ENCODE measurements at places on chromosomes 7 and 10.

DNA sequence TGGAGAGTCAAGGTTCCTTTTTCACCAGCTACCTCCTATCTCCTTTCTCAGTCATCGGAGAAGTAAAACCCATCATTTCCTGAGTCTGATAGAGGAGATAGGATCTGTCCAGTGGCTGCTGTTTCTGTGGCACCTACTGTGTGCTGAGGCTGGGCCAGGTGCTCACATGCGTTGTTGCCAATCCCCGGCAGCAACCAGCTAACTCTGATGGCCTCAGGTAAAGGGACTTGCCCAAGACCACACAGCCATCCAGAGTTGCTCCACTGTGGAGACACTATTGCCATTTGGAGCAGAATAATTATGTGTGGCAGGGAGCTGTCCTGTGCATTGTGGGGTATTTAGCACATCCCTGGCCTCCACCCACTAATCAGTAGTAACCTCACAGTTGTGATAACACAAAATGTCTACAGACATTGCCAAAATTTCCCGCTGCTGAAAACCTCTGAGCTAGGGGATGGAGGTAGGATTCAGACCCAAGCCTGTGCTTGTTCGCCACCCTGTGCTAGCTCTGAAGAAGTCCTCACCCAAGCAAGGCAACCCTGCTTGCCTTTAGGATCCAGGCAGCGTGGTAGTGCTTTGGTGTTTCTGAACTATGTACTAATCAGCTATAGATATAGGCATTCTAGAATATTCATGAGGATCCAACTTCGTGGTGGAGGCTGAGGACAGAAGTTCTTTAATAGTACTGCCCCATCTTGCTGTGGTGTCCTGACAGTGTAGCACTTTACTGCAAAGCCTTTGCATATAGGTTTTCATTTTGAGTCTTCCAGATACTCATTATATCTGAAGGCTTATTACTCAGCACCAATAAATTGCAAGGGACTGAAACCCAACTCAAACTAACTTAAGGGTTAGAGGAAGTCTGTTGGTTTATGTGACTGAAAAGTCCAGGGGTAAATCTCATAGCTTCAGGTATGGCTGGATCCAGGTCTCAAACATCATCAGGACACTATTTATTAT lies 164.6 kb downstream of the GRK5 start:
- DNase-seq, result peak; percentile 37

- DNase-seq, result no peak
These were observed 17.2 kb downstream of the ZNF316 start for GRCh38 chr7:6654113-6654841.

DNA sequence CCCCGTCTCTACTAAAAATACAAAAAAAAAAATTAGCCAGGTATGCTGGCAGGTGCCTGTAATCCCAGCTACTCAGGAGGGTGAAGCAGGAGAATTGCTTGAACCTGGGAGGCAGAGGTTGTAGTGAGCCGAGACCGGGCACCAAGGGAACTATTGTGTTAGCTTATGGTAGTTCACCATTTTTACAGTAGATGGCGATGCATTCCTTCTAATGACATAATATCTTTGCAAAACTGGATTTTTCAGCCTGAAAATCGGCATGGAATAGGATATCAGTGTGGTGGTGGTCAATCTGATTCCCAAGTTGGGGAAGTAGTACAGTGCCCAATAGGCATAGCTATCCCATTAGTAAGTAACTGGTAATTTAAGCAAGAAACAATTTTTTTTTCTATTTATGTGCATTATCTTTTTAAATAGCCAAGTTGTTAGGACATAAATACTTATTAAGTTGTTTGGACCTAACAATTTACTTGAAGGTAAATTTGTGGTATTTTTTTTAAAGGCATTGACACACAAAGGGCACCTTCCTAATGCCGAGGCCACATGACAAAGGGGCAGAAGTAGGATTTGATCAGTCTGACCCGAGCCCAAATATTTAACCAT lies 17.6 kb upstream of the IMPDH1 start:
- no peak for DNase-seq

DNA sequence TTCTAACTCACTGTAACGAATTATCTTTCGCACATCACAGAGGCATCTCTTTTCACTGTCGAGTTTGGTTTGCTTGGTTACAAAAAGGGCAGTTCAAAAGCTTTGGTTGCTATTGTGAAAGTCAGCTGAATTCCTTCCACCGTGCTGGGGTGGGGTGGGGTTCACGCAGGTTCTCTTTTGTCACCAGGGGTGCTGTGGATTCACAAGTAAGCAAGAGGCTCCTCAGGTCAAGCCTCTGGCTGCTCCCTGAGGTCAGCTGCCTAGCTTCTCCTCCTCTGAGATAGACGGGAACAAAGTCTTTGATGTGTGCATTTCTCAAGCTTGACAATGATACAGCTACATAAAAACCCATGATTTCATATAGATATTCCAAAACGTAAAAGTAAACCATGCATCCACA lies 47.7 kb downstream of the EGFR start:
- no peak for DNase-seq

- DNase-seq, result no peak
These were observed 563.4 kb downstream of the ACTR3B start for GRCh38 chr7:153322991-153323390.

DNA sequence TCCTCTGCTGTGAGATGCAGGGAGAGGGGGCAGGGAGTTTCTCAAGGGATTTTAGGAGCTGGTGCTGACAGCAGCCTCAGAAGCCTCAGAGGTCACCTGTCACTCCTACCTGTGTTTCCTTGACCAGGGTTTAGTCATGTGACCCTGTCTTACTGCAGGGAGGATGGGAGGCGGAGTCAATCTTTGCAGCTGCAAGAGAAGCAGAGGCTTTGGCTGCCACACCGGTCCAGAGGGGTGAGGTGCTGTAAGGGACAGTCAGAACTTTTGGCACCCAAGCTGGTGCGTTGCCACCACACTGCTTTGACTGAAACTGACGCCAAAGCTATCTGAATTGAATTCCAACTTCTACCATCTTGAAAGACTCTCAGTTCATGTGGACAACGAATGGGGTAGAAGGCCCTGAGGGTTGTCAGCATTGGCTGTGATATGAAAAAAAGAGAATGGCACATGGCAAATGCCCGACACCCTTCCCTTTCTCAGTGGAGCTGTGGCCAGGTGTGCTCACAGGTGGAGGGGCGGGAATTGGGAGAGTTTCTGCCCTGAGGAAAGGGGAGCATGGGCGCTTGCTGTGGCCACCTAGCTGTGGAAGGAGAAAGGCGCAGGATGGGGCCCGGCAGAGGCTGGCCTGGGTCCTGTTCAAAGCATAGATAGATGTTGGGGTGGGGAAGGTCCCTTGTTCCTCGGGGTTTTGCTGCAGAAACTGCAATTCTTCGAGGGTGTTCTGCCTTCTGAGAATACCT lies 69.3 kb downstream of the ARHGAP22 start:
- no peak for DNase-seq

DNA sequence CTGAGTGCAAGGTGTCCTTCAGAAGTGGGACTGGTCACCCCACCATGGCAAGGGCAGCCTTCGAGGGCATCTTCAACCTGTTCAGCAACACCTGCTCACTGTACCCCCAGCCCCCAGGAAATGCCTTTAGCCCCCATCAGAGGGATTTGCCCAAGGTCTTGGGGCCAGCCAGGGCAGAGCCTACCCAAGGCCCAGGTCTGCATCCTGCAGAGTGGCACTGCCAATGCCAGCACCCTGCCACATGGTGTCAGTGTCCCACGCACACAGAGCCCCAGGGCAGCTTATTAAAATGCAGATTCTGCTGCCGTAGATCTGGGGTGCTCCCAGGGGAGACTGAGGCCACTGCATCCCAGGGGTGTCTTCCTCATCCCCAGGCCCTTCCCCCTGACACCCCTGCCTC lies 106.2 kb upstream of the KCTD7 start:
- DNase-seq, result no peak

- peak; percentile 85 for DNase-seq
These were observed 1.8 kb downstream of the LRRC17 start for GRCh38 chr7:102914585-102914984.

DNA sequence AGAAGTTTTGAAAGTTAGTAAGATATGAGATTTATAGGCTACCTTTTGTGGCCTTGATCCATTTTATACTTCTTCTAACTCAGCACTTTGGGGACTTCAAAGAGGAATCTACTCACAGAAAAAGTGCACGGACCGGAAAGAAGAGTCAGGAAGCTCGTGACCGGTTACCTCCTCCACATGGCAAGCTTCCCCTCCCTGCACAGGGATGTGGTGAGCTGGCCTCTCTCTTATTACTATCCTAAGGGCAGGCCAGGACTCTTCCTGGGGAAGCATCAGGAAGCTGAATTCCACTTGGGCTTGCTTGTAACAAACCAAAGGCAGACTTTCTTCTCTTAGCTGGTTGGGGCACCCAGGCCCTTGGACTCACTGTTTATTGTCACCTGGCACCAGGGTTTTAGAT lies 170.8 kb upstream of the GLI3 start:
- no peak for DNase-seq

DNA sequence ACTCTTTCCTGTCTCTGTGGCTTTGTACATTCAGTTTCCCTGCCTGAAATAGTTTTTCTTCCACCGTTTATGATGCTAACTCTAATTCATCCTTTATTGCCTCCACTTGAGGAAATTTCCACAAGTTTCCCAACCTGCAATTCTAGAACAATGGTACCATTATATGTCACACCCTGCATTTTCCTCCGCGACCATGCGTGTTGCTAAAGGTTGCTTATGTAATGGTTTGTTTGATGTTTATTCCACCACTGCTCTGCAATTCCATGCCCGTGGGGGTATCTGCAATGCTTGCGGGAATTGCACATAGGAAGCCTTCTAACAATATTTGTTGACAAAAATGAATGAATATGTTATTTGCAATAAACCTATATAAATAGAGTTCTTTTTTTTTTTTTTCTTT lies 69.5 kb upstream of the ST8SIA6 start:
- DNase-seq, result no peak

- no peak for DNase-seq
These were observed 2.1 kb downstream of the ST8SIA6 start for GRCh38 chr10:17452060-17452841.

- DNase-seq, result no peak
These were observed 46.4 kb upstream of the ZNF138 start for GRCh38 chr7:64747802-64748201.

DNA sequence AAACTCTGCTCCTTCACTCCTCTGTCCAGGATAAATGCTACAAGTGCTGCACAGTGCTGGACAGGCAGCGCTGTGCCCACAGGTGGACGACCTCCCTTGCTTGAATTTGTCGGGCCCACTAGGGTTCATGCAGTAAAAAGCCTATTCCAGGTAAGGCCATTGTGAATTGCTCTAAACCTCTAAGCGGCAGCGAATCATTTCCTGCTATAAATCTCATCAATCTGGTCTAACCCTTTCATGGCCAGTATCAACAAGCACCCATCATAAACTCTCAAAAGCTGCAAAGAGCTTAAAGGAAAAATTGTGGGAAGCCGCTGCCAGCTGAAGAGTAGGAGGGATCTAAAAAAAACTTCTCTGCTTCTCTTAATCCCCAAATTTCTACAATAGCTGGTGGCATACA lies 134.2 kb downstream of the SLC25A13 start:
- no peak for DNase-seq

GRCh38 chr10:12656518-12657142 lies 307.3 kb downstream of the CAMK1D start:
- no peak for DNase-seq

DNA sequence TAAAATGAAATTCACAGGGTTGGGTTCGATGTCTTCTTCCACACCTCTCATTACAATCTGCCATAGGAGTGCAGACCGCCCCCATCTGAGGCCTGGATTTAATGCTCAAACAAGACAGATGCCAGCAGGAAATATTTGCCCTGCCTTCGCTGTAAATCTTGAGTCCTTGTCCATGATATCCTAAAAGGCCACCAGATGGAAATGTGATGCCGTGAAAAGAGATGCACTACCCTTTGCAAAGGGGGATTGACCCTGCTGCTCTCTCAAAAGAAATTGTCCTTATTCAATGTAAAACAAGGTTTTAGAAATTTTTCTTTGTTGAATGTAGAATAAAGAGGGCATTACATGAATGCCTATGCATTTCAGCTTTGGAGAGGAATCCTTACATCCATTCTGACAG lies 37.5 kb downstream of the AGAP4 start:
- no peak for DNase-seq

GRCh38 chr10:12188656-12189055 lies 7.0 kb downstream of the NUDT5 start:
- no peak for DNase-seq

GRCh38 chr10:118732245-118733165 lies 22.3 kb downstream of the CACUL1 start:
- no peak for DNase-seq

GRCh38 chr7:12968836-12969422 lies 281.5 kb downstream of the ARL4A start:
- no peak for DNase-seq

- DNase-seq, result no peak
These were observed 122.6 kb upstream of the ASAH2 start for GRCh38 chr10:50373821-50374501.

DNA sequence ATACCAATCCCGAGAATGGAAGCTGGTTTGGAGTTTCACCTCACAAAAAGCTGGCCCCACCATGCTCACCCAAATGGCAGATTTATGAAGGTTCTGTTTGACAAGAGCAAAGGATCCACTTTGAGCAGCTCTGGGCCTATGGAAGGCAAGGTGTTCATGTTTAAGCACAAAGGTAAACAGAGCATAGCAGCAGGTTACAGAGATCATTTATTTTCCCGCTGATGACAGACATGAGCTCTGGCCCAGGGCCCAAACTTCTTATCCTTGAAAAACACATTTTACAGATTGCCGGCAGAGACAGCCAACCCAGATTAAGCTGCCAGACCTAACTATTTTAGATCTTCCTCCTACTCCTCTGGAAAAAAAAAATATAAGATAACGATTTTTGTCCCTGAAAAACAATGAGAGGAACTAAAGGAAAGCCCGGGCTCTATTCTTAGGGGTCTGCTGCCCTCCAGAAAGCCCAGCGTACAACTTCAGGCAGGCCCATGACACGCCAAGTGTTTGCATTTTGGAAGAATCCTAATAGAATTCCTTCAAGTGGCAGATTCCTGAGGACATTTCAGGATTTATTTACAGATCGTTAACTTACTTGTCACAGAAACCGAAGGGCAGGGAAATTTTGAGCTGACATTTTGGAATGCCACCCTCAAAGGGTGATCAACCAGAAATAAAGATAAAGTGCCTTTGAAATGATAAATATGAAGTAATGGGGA lies 40.0 kb downstream of the SYPL1 start:
- peak; percentile 40 for DNase-seq

DNA sequence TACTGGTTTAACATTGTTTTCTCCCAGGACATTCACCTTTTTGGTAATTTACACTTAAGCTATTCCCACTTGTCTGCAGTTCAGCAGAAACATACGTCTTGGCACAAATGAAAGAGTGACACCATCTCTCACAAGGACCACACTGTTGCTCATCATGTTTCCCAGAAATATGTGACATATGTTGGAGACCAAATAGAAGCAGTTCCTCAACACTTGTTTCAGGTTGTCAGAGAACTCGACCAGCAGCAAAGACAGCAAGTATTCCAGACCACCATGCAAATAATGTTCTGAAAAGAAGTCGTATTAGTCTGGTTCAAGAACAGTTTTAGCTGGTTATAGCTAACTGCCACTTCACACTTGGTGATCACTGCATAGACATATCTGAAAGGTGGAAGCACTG lies 81.3 kb upstream of the KLF6 start:
- no peak for DNase-seq

- no peak for DNase-seq
These were observed 314.3 kb downstream of the HPSE2 start for GRCh38 chr10:98921316-98921715.

GRCh38 chr10:85319826-85320225 lies 991.4 kb downstream of the CCSER2 start:
- DNase-seq, result peak; percentile 39

Measured in right cardiac atrium (tissue), 5 donors.